Fibroblast of skin of back (primary cell): ENCODE measurements at places on chromosomes 11 and 22.

GRCh38 chr11:59097113-59097708 is 9.8 kb upstream of the FAM111B start:
- DNase-seq = peak; percentile 54

DNA sequence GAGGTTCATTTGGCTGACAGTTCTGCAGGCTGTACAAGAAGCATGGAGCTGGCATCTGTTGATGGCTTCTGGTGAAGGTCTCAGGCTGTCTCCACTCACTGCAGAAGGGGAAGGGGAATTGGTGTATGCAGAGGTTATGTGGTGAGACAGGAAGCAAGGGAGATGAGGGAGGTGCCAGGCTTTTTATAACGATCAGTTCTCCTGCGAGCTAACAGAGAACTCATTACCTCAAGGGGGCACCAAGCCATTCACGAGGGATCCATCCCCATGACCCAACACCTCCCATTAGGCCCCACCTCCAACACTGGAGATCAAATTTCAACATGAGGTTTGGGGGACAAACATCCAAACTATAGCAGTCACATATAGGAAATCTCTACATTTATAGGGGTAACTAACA is 38.7 kb upstream of the E2F8 start:
- DNase-seq = no peak

DNA sequence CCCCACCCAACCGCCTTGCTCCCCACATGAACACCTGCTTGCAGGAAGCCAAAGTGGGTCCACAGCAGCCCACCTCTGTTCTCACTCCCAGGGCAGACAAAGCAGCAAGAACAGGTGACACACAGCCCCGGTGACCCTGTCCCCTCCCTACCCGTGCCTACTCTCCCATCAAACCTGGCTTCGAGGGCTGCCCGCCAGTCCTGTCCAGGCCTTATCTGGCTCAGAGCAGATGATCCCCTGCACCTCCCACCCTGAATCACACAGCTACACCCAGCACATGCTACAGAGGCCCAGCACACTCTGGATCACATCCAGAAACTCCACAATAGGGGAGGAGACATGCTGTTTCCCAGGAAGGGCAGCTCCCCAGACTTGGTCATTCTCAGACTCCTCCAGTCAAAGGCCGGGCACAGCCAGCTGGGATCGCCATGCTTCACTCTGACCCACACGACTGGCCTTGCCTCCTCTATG is 6.2 kb upstream of the RGL4 start:
- no peak for DNase-seq

DNA sequence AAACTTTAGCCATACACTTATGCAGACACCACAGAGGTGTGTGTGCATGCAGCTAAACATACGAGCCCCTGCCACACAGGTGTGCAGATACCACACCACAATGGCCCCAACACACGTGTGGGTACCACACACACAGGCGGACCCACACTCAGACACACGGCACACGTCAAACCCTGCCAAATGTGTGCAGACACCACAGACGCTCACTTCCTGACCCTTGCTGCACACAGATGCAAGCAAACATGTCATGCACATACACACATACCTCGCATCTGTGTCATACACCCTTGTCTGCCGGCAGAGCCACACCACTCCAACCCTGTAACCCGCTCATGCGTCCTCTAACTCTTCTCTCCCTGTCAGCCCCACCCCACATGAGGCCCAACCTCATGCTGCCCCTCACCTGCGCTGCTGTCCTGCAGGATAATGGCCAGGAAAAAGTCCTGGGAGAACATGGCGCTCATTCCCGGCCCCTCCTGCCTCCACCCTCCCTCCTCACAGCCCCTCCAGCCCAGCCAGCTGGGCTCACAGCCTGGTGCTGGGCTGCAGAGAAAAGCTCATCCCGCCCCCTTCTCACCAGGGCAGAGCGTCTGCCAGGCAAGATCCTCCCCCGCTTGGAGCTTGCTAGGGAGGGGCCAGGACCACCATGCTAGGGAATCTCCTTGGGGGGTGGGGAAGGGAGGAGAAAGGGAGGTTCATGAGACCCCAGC is 14.2 kb downstream of the SMPD1 start:
- peak; percentile 75 for DNase-seq

DNA sequence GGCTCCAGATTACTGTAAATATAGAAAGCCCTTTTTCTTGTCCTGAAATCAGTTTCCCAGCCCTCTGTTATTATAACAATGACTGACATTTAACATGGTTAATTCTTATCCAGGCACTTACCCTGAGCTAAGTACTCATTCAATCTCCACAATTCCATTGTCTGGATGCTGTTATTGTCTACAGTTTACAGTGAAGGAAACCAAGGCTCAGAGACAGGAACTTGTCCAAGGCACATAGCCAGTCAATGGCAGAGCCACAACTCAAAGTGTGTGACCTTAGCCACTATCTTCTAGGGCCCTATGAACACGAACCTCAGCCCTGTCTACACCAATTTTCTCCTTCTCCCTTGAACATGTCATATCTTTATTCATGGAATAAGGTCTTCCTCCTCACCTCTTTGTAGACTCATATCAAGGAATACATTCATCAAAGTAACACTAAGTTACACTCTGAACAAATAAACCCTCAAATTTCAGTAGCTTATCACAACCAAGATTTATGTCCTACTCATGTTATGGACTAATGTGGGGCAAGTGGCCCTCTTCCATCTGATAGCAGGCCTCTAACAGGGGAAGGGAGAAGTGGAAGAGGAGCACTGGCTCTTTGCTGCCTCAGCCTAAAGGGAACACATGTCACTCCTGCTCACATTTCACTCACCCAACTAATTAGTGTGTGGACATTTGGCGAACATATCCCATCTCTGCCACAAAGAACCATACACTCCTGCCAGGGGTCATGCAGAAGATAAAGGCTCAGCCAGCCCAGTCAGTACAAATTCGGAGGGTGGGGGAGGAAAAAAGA is 39.3 kb upstream of the APLNR start:
- DNase-seq = no peak
